Astrocyte of the hippocampus (primary cell): ENCODE measurements at places on chromosomes 7 and 10.
A peak's percentile ranks its signal among the peaks of the same experiment; 100 is the strongest.

- no peak for DNase-seq
Measured at GRCh38 chr10:82922046-82922445, 1047.1 kb downstream of the NRG3 start.

DNA sequence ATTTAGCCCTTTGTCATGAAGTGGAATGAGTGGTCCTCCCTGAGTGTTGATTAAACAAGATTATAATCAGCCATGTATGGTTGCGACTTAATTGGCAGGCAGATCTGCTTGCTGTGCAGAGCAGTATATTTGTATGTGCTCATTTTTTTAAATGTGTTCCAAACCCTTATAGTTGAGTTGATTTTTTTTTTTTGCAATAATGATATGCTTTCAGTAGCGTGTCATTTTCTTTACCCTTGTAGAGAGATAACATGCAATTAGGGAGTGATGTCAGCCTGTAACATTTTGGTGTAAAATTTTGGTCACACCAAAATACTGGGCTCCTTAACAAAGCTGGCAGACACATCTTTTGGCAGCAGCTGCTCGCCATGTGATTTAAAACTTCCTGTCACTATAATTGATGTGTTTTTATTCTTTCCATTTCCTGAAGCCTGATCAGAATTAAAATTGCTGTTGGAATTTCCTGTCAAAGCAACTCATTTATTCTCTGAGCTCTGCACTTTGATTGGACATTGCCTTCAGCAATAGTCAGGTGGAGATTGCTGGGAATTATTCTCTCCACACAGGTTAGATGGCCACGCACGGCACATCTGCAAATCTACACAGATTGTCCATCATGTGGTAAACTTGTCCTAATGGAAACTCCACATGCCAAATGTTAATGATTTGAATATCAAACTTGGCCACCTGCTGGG is 125.3 kb downstream of the DYNC1I1 start:
- DNase-seq, result no peak

GRCh38 chr7:20217193-20217948 is at the start of gene MACC1:
TSS of gene MACC1 (minus strand) at chr7:20217384. CDS start at chr7:20161862, 55,522 bp downstream.
- no peak for DNase-seq

- peak; percentile 83 for DNase-seq
Measured at GRCh38 chr7:85041605-85042216, 145.1 kb downstream of the SEMA3D start.

DNA sequence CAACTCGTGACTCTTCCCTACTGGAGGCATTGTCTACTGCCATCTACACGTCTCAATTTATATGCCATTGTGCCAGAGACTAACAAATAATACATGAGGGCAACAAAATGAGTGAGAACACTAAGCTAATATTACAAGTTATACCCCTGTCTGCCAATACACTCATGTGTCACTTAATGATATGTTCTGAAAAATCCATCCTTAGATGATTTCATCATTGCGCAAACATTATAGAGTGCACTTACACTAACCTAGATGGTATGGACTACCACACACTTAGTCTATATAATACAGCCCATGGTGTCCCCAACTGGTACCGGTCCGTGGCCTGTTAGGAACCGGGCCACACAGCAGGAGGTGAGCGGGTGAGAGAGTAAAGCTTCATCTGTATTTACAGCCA is 64.3 kb upstream of the CTNNA3 start:
- DNase-seq, result no peak

GRCh38 chr7:117975476-117975875 is 102.2 kb upstream of the CTTNBP2 start:
- no peak for DNase-seq

DNA sequence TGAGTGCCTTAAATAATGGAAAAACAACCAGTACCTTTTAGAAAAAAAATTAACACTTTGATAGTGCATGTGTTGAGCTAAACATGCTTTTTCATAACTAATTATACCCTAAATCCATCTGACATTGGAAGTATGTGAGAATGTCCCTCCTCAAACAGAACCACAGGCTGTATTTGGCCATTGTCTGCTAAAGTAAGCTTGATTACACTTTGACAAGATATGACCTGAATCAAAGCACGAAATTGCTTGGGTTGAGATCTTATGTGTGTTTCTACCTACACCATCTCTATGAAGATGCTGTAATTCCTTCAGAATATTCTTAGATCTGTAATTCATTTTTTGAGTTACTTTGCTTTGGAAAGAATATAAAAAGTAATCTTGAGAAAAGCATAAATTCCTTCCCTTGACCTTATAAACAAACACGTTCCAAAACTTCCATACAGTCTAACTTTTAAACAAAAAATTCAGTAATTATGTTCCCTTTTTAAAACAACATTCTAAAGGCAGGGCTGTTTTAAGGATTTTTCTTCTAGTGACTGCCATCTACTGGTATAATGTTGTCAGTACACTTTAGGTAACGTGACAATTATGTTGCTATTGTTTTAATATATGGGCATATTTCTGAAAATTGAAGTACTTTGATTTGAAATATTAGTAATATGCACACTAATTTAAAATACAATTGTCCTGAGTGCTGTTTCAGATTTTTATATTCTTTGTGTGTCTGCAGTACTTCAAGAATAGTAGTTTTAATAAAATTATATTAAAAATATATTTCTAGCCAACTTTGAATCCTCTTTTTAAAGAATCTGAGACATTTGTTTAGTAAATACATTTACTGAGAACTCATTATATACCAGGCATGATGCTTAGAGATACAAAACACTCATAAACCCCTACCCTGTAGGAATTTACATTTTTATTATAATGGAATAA is 20.9 kb downstream of the CD36 start:
- DNase-seq, result peak; percentile 20

DNA sequence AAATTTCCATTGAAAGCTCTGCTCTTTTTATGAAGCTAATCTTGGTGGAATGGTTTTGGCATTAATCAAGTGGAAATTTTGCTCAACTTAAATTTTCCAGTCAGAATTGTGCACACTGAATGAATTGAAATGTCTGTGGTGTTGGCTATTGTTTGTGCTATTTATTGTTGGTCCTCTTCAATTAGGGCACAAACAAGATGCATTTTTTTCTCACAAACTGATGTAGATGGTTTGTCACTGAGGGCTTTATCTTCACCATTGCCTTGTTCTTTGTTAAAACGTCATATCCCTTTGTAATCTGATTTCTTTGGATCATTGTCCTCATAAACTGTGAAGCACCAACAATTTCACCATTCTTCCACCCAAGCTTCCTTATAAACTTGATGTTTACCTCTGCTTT is 152.1 kb upstream of the RHOBTB1 start:
- DNase-seq, result no peak

- DNase-seq, result no peak
Measured at GRCh38 chr7:121187222-121187621, 141.6 kb upstream of the WNT16 start.

DNA sequence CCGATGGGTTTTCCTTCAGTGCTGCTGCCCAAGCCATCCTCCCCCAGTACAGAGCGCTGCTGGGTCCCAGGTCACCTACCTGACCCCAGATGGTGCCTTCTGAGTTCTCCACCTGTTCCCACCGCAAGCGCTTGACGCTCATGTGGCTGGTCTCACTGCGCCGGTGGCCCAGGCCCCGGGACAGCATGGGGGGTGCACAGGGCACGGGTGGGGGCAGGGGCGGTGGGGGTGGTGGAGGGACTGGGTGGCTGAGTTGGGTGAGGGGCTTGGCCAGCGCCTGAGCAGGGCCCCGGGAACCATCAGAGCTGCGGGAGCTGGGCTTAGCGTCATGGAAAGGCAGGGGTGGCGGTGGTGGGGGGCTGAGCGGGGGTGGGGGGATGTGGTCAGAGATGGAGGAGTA is 43.4 kb downstream of the GRID2IP start:
- no peak for DNase-seq

DNA sequence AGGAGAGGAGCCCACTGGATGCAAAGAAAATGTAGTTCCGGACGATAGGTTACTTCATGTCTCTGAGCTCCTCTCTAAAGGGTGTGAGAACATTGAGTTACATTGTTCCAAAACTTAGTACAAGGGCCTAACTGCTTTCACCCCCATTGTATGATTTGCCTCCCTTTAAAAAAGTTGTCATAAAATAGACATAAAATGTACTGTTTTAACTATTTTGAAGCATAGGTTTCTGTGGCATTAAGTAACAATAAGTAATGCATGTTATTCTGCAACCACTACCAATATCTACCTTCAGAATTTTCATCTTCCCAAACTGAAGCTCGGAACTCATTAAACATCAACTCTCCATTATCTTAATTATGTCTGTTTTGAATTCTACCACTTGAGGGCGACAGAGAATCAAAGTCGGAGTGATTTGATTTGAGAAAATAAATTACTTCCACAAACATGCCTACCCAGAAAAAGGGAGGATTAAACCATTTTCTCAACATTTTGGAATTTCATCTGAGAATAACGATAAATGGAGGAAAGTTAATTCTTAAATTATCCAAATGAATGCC is 2.7 kb downstream of the IGFBP1 start:
- DNase-seq, result peak; percentile 65

DNA sequence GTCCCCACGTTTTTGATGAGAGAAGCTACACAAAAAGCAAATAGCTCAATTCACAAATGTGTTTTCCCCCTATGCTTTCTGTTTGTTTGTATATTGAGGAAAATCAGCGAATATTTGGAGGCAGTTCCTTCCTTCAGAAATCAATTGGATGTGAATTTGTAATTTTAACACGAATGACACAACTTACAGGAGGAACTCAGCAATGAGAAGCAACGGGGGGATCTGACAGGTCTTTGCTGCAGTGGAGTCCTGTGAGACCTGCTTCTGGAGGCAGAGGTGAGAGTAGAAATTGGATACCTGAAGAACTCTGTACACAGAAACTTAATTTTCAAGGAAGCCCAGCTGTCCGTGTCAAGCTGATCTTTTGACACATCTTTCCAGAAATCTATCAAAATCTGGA is 370.4 kb downstream of the GFRA1 start:
- DNase-seq, result no peak

GRCh38 chr10:7046615-7047014 is 364.2 kb downstream of the SFMBT2 start:
- no peak for DNase-seq
